ENCODE measurements at places on chromosomes 6 and 20. TPM values are rescaled to one million over a fixed set of nuclear protein-coding genes. Genes with fewer than 3 reads are reported as not detected.

GRCh38 chr6:44967481-44967880 lies 360.6 kb upstream of the RUNX2 start:
- no peaks in the 10 kb centered on the region for H3K27me3 ChIP-seq
- H3K27ac ChIP-seq: no peak overlapping the region
- peaks cover 6% of the 10 kb centered on the region for H3K36me3 ChIP-seq
- no peak for DNase-seq

GRCh38 chr6:16322666-16323312 lies 84.4 kb downstream of the GMPR start:
- peaks cover 27% of the 10 kb centered on the region for H3K4me1 ChIP-seq
- no peak for DNase-seq
- no peak overlapping the region for H3K4me3 ChIP-seq
- no peaks in the 10 kb centered on the region for H3K27me3 ChIP-seq

DNA sequence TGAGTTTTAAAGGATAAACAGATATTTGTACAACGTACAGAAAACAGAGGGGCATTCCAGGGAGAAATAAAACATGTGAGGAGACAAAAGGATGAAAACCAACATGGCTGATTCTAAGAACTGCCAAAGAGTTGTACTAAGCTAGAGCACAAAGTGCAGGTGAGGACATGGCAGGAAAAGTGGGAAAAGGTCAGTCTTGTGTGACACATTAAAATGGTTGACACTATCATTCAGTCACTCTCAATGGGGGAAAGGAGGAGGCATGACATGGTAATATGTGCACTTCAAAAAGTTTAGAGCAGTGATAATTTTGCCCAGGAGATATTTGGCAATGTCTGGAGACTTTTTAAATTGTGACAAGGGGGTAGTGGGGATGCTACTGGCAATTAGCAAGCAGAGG lies 21.8 kb downstream of the PHIP start:
- no peaks in the 10 kb centered on the region for H3K27me3 ChIP-seq
- H3K36me3 ChIP-seq: peaks cover 53% of the 10 kb centered on the region
- H3K4me1 ChIP-seq: no peaks in the 10 kb centered on the region
- no peak overlapping the region for H3K4me3 ChIP-seq
- DNase-seq: no peak

- no peak overlapping the region for H3K4me3 ChIP-seq
- no peak overlapping the region for H3K27ac ChIP-seq
- H3K36me3 ChIP-seq: peaks cover 14% of the 10 kb centered on the region
- no peaks in the 10 kb centered on the region for H3K27me3 ChIP-seq
Measured at GRCh38 chr6:81876971-81877370, 124.5 kb upstream of the TENT5A start.

GRCh38 chr6:165685302-165685701 lies 22.3 kb upstream of the PDE10A start:
- no peaks in the 10 kb centered on the region for H3K36me3 ChIP-seq
- H3K27ac ChIP-seq: no peak overlapping the region
- DNase-seq: no peak
- H3K4me1 ChIP-seq: no peaks in the 10 kb centered on the region
- no peak overlapping the region for H3K4me3 ChIP-seq

DNA sequence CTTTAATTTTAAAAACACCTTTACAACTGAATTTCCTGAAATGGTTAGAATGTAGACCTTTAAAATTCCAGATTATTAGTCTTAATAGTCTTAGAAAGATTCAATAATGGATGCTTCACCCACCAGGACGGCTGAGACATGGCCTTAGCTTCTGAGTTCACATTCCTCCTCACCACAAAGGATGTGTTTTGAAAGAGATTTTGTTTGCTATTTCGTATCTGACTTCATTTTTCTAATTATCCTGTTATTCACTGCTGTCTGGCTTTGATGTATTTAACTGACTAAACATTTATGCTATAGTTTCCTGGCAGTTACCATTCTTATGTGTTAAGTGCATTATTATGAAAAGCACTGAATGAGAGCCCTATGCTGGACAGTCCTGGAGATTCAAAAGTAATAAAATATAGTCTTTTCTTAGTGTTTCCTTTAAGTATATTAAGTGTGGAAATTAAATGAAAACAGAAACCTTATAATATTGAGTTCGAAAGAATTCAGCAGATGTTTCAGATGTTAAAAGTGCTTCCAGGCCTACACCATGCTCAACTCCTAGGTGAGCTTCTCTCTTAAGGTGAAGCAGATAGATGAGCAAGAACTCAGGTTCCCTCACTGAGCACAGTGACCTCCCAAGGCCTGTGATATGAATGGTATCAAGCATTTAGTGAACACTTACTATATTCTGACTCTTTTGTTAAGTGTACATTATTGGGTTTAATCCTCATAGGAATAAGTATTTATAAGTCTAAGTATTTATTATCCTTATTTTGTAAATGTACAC lies 40.3 kb downstream of the MAP3K4 start:
- no peak for DNase-seq
- H3K27me3 ChIP-seq: no peaks in the 10 kb centered on the region
- H3K36me3 ChIP-seq: no peaks in the 10 kb centered on the region

- H3K27ac ChIP-seq: no peak overlapping the region
- no peak overlapping the region for H3K4me3 ChIP-seq
- no peaks in the 10 kb centered on the region for H3K36me3 ChIP-seq
Measured at GRCh38 chr20:7893014-7893730, 47.1 kb downstream of the HAO1 start.

GRCh38 chr6:20718705-20719653 lies 184.7 kb downstream of the CDKAL1 start:
- H3K4me1 ChIP-seq: peaks cover 27% of the 10 kb centered on the region
- peak overlapping the region; percentile 91 for H3K27ac ChIP-seq
- no peaks in the 10 kb centered on the region for H3K27me3 ChIP-seq
- no peak overlapping the region for H3K4me3 ChIP-seq

- DNase-seq: no peak
- no peaks in the 10 kb centered on the region for H3K27me3 ChIP-seq
- H3K27ac ChIP-seq: no peak overlapping the region
- H3K4me3 ChIP-seq: no peak overlapping the region
- H3K36me3 ChIP-seq: no peaks in the 10 kb centered on the region
Measured at GRCh38 chr6:97288188-97288587, 5.2 kb upstream of the MMS22L start.

- no peak overlapping the region for H3K4me3 ChIP-seq
- H3K36me3 ChIP-seq: no peaks in the 10 kb centered on the region
- DNase-seq: no peak
- H3K4me1 ChIP-seq: peaks cover 47% of the 10 kb centered on the region
- H3K27me3 ChIP-seq: no peaks in the 10 kb centered on the region
- peak overlapping the region; percentile 97 for H3K27ac ChIP-seq
Measured at GRCh38 chr6:2851727-2852513, 10.3 kb upstream of the SERPINB1 start.

DNA sequence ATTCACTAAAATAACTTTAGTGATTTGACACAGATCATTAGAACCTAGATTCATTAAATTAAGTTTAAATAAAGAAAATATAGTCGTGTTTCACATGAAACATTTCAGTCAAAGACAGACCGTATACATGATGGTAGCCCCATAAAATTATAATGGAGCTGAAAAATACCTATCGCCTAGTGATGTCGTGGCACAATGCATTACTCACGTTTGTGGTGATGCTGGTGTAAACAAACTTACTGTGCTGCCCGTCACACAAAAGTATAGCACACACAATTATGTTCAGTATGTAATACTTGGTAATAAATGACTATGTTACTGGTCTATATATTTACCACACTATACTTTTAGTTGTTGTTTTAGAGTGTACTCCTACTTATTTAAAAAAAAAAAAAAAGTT lies 17.3 kb downstream of the DST start:
- DNase-seq: no peak
- H3K27me3 ChIP-seq: no peaks in the 10 kb centered on the region
- H3K4me3 ChIP-seq: no peak overlapping the region
- H3K36me3 ChIP-seq: peaks cover 20% of the 10 kb centered on the region

GRCh38 chr6:47832386-47833100 lies 50.7 kb downstream of the OPN5 start:
- H3K27ac ChIP-seq: no peak overlapping the region
- H3K27me3 ChIP-seq: peaks cover 17% of the 10 kb centered on the region
- no peak overlapping the region for H3K4me3 ChIP-seq
- no peaks in the 10 kb centered on the region for H3K4me1 ChIP-seq
- no peak for DNase-seq

- no peak for DNase-seq
- no peaks in the 10 kb centered on the region for H3K27me3 ChIP-seq
- no peaks in the 10 kb centered on the region for H3K36me3 ChIP-seq
- peaks cover 19% of the 10 kb centered on the region for H3K4me1 ChIP-seq
- peak overlapping the region; percentile 66 for H3K27ac ChIP-seq
Measured at GRCh38 chr6:147081076-147081609, 123.1 kb upstream of the STXBP5 start.

DNA sequence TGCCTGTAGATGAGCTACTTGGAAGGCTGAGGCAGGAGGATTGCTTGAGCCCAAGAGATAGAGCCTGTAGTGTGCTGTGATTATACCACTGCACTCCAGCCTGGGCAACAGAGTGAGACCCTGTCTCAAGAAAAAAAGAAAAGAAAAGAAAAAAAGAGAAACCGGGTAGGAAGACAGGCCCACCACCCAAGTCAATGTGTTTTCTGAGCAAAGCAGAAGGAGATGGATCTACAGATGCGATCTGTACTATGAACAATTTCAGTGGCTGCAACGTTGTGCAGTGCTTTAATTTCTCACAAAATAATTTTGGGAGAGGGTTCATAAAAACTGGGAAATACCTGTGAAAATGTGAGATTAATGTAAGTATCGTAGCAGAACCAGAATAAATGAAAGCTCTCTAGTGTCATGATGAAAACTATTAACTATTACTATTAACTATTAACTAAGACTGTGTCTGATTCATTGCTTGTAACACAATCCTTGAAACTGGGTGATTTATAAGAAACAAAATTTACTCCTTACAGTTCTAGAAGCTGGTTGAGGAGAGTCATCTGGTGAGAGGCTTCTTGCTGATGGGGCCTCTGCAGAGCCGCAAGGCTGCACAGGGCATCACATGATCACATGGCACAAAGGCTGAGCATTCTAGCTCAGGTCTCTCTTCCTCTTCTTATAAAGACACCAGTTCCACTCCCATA lies 233.1 kb upstream of the ZNF217 start:
- H3K27me3 ChIP-seq: no peaks in the 10 kb centered on the region
- H3K27ac ChIP-seq: peak overlapping the region; percentile 19
- no peak for DNase-seq
- H3K4me1 ChIP-seq: peaks cover 27% of the 10 kb centered on the region
- H3K4me3 ChIP-seq: no peak overlapping the region

DNA sequence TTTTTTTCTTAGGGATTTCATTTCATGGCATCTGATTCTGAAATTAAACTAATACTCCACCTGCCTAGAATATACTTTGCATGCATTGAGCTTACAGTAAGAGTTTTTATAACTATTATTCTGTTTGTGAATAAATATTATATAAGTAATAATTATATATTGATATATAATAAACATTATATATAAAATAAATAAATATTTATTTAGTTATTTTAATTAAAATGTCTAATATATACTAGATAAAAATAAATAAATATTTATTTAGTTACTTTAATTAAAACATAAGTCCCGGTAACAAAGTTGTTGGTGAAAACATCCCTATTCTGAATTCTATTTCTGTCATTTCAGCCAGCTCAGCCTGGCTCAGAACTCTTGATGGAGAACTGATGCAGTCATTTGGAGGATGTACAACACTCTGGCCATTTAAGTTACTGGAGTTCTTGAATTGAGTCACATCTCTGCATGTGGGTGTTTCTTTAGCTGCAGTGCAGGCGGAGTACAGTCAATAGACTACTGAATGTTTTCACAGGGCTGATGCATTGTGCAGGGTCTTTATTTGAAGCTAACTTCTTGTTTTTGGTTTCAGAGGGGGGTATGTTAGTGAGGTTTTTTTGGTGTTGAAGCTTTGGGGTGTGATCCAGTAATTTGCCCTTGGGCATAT lies 508.9 kb upstream of the ADGRB3 start:
- H3K36me3 ChIP-seq: peaks cover 2% of the 10 kb centered on the region
- no peak overlapping the region for H3K4me3 ChIP-seq
- no peaks in the 10 kb centered on the region for H3K4me1 ChIP-seq

DNA sequence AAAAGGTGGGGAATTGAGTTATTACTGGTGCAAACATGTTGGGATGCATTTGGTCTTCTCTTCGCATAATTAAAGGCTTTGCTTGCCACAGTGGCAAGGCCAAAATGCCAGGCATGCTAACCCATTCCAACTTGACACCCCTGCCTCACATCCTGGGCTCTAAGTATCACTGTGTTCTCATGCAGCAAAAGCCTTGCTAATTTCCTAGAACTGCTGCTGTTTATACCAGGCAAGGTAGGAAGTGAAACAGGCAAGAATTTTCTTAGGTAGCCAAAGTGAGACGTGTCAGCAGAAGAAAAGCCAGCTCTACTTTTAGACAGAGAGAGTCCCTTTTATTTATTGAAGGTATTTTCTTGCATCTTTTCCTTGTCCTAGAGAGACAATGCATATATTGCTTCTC lies 41.2 kb downstream of the LYRM2 start:
- no peaks in the 10 kb centered on the region for H3K27me3 ChIP-seq
- H3K4me1 ChIP-seq: peaks cover 25% of the 10 kb centered on the region
- DNase-seq: no peak
- H3K4me3 ChIP-seq: no peak overlapping the region
- peaks cover 8% of the 10 kb centered on the region for H3K36me3 ChIP-seq
- no peak overlapping the region for H3K27ac ChIP-seq

- H3K4me3 ChIP-seq: no peak overlapping the region
- H3K4me1 ChIP-seq: peaks cover 32% of the 10 kb centered on the region
- DNase-seq: no peak
- H3K36me3 ChIP-seq: no peaks in the 10 kb centered on the region
- H3K27me3 ChIP-seq: no peaks in the 10 kb centered on the region
Measured at GRCh38 chr20:8078528-8078914, 53.5 kb upstream of the PLCB1 start.

DNA sequence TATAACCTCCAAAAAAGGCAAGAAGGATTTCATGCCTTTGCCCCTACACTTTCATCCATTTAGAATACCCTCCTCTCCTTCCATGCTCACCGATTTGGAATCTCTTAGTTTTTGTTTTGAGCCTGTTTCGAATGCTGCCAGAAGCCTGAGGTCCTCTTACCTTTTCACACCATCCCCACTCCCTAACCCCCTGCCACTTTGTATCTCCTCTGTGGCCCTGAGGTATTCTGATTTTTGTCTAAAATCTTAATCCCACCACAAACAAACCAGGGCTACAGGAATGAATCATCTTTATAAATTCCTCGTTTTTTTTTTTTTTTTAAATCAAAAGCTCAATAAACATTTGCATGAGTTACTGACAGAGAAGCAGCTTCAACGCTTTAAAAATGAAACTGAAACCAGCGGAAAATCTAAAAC lies 1.6 kb upstream of the RPS12 start:
- peak overlapping the region; percentile 97 for H3K27ac ChIP-seq
- peaks cover 3% of the 10 kb centered on the region for H3K27me3 ChIP-seq
- DNase-seq: no peak
- peaks cover 38% of the 10 kb centered on the region for H3K4me1 ChIP-seq

GRCh38 chr6:169167581-169168301 lies 85.9 kb downstream of the THBS2 start:
- no peak overlapping the region for H3K4me3 ChIP-seq
- peak overlapping the region; percentile 63 for H3K27ac ChIP-seq
- H3K27me3 ChIP-seq: no peaks in the 10 kb centered on the region
- H3K36me3 ChIP-seq: no peaks in the 10 kb centered on the region
- peak; percentile 39 for DNase-seq

DUSP15 gene
- 10.4 TPM for total RNA-seq

TRIM38 gene
- 15.8 TPM for total RNA-seq

GSTA3 gene
- total RNA-seq: not detected

TFAP2A gene
- total RNA-seq: 63.5 TPM

PRL gene
- total RNA-seq: 0.23 TPM

CASS4 gene
- total RNA-seq: 0.67 TPM

RBBP8NL gene
- total RNA-seq: 13.5 TPM

SPACA1 gene
- not detected for total RNA-seq

VGLL2 gene
- not detected for total RNA-seq

IPCEF1 gene
- 1.5 TPM for total RNA-seq

All from mesothelial cell of epicardium (in vitro differentiated cells).